ENCODE measurements at places on chromosomes 11 and 22.

- DNase-seq, result peak; percentile 78
Measured at GRCh38 chr22:27880778-27881394, 38.2 kb downstream of the PITPNB start.

DNA sequence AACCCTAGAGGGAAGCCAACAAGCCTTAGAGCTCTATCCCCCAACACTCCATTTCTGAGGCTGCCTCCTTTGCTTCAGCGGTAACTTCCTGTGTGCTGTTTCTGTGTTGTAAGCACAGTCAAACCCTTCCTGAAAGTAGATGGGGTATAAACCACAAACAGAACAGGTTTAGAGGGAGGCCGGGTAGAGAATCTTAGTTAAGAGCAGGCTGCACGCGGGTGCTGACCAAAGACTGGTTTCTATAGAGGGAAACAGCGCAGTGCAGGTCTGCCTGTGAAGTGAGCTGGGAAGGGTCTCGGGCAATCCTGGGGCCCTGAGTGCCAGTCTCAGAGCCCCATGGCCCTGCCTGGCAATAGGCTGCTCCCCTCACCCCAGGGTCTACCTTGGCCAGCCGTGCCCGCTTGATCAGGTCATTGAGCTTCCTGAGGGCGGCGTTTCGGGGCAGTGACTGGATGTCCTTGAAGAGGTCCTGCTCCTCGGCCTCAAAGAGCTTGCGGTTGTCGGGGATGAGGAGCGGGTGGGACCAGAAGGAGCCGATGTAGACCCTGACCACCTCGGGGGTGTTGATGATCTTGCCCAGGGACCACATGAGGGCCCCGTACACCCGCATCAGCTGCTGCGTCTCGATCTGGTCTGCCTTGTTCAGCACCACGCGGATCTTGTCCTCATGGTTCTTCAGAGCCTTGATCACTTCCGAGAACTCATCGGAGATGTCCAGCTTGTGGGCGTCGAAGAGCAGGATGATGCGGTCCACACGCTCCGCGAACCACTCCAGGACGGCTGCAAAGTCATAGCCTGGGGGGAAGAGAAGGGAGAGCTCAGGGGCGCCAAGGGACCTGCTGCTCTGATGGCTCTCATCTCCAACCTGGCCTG is 15.3 kb upstream of the CDC42BPG start:
- no peak for DNase-seq

DNA sequence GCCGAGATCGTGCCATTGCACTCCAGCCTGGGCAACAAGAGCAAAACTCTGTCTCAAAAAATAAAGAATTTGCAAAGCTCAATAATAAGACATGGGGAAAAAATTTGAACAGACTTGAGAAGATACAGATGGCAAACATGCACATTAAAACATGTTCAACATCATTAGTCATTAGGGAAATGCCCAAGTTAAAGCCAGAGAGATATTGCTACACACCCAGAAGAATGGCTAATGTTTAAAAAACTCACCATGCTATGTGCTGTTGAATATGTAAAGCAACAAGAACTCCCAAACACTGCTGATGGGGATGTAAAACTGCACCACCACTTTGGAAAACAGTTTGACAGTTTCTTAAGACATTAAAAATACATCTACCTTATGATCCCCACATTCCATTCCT is 12.6 kb downstream of the LRRC75B start:
- no peak for DNase-seq

- DNase-seq, result no peak
Measured at GRCh38 chr11:117906126-117906525, 23.1 kb downstream of the TMPRSS13 start.

GRCh38 chr11:69775163-69775755 is at the start of gene FGF4:
Gene FGF4, minus strand, starts transcription at chr11:69775341. Its CDS starts 257 bp downstream, at chr11:69775084.
- DNase-seq, result no peak

- DNase-seq, result no peak
Measured at GRCh38 chr11:79377406-79377805, 63.4 kb downstream of the TENM4 start.

DNA sequence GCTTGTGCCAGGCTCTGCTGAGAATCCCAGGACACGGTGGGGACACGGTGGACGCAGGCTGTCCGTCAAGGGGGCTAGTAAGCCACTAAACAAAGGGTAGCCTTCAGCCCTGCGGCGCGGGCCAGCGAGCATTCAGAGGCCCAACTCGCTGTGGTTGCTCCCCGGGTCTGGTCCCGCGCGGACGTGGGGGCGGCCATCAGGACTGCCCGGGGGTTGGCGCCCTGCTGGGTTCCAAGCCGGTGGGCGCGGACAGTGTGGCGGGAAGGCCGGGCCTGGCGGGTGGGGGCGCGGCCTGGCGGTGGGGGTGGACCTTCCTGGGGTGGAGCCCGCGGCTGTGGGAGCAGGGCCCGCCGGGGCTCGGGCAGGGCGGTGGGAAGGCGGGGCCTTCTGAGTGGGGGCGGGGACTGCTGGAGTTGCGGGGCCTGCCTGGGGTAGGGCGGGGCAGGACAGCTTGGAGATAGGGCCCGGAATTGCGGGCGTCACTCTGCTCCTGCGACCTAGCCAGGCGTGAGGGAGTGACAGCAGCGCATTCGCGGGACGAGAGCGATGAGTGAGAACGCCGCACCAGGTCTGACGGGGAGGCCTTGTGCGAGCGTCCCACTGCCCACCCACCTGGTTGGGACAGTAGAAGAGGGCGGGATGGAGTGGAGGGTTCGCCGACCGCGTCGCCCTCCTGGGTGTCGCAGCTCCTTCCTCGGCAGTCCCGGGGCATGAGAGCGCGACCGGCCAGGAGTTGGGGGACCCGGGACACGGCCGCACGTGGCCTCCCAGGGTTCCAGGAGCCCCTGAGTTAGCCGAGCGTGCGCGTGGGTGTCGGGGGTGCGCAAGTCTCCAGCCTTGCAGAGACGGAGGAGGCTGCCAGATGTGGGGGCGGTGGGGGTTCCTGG is at the start of gene SERHL2:
TSS of gene SERHL2 (plus strand) at position 482 of the 887 bp plus-strand sequence. CDS start at position 547, 65 bp downstream.
- peak; percentile 89 for DNase-seq

- DNase-seq, result no peak
Measured at GRCh38 chr11:1771700-1772099, 8.0 kb upstream of the CTSD start.

GRCh38 chr22:42644422-42645340 is 4.3 kb upstream of the ATP5MGL start:
- peak; percentile 48 for DNase-seq

DNA sequence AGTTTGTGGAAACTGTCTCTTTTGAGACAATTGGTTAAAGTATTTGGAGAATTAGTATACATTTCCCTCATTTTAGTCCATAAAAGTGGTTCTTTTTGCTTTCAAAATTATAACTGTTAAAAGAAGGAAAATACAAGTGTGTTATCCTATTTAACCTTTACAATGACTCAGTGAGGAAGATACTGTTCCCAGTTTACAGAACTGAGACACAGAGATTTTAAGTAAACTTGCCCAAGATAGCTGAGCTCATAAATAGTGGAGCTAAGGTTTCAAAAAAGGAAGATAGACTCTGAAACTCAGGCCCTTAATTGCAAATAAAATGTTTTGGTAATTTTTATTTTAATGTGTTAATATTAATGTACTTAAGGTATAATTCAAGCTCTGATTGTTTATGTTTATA is 58.9 kb downstream of the DKK3 start:
- no peak for DNase-seq

DNA sequence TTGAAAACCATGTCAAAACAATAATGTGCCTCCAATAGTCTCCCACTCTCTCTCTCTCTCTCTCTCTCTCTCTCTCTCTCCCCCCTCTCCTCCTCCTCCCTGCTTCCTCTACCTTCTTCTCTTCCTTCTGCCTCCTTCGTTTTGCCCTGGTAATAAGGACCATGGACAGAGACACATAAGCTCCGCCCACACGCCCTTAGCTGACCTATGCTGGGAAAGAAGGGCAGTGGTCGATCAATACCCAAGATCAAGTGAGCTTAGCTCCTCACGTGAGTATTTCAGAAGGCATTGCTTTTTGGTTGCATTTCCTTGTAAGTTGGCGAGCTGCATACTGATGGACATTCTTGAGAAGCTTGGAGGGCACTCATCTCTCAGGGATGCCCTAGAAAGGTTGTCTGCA is 194.8 kb downstream of the MIAT start:
- DNase-seq, result no peak

DNA sequence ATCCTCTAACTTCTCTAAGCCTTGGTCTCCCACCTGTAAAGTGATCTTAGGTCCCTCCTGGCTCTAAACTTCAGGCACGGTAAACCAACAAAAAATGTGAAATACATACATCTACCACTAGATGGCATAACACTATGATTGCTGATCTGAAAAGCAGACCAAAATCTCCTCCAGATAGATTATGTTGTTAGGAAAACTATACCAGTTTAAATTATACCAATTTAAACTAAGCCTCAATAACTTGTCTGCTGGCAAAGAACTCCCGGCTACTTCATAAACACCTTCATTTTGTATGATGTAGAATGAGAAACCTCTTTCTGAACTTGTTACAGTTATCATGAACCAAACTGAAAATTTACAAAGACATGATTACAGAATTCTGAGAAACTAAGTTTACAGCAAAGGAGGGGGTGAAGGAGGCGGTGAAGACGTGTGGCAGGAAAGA is 85.9 kb downstream of the SBF2 start:
- DNase-seq, result peak; percentile 50

DNA sequence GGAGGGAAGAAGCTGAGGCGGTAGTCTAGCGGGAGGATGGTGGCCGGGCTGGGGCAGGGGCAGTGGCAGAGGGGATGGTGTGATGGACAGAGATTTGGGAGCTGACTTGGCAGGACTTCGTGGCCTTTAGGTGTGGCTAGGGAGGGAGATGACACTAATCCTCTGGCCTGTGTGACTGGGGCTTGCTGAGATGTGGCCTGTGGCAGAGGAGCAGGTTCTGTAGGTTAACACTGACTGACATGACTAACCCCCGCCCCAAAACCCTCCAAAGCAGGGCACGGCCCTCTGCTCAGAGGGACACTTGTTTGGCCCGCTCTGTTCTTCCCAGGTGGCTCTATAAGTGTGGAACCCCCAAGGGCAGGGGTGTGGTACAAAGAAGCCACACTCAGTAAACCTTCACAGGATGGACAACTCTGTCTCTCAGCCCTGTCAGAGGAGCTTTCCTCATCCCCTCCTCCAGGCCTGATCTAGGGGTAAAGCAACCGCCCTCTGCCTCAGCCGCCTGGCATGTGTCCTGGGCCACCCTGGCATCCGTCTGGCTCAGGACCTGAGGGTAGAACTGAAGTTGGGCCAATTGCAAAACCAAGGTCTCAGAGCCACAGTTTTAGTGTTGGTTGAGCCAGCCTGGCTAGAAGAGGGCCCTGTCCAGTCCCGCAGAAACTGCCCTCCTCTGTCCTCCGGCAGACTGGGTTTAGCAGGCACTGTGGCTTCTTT is 15.6 kb downstream of the TOM1 start:
- no peak for DNase-seq

GRCh38 chr11:26971961-26972360 is 22.0 kb upstream of the FIBIN start:
- no peak for DNase-seq

DNA sequence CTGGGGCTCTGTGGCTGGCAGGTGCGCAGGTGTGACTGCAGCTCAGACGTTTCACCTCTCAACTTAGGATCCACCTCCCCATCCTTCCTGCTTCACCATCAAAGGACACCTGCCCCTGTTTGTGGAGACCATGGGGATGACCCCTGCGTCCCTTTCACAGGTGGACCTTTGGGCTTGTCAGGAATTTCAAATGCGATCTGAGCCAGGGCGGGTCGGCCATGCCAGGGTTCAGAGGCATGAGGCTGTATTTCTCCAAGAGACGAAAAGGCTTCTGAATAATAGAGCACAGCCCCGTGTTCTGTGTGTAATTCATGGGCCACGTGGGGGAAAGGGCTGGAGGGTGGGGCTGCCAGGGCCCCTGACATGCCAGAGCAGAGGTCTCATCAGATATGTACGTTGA is 668.0 kb downstream of the BRD1 start:
- DNase-seq, result no peak

GRCh38 chr11:100791860-100792259 is 104.8 kb downstream of the ARHGAP42 start:
- no peak for DNase-seq

GRCh38 chr22:43955883-43956782 is 891 bp downstream of the SAMM50 start:
- no peak for DNase-seq

DNA sequence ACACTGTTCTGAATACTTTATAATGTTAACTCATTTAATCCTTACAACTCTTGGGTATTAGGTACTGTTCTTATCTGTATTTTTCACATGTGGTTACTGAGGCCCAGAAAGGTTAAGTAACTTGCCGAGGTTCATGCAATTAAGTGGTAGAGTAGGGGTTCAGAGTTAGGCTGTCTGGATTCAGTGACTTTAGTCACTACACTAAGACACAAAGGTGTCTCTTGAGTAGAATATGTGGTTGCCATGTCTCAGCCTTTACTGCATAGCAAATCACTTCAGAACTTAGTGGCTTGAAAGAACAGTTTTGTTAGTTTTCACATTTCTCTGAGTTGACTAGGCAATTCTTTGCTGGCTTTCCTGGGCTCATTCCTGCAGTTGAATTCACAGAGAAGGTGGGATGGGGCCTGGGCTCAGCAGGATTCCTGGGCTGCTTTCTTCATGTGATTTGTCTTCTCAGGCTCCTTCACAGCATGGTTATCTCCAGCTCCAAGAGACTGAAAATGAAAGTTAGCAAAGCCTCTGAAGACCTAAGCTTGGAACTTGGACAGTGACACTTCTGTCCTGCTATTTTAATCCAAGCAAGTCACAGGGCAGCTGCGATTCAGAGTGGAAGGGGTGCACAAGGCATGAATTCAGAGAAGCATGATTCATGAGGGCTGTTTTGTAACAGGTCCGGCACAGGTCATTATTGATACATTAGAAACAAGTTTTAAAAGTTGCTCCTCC is 68.3 kb downstream of the SPECC1L start:
- no peak for DNase-seq

- no peak for DNase-seq
Measured at GRCh38 chr22:20022231-20022977, 1.5 kb downstream of the TANGO2 start.

DNA sequence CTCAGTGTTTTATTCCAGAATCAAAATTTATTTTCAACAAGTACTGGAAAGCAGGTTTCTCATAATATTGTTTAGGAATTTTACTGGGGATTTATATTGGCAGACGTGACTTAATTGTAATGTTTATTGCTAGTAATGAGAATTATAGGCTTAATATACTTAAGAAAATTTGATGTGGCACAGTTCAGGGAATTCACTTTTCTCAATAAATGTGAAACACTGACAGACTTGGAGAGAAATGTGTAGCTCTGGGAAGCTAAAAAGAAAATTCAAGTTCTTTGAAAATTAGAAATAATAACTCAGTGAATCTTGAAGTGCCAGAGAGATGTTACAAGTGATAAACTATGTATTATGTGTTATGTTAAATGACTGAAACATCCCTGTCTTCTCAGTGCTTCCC is at the start of gene OR51F2:
TSS of gene OR51F2 (plus strand) at position 301 of the 400 bp plus-strand sequence. CDS start 101 bp downstream, outside the sequence.
- DNase-seq, result no peak

DNA sequence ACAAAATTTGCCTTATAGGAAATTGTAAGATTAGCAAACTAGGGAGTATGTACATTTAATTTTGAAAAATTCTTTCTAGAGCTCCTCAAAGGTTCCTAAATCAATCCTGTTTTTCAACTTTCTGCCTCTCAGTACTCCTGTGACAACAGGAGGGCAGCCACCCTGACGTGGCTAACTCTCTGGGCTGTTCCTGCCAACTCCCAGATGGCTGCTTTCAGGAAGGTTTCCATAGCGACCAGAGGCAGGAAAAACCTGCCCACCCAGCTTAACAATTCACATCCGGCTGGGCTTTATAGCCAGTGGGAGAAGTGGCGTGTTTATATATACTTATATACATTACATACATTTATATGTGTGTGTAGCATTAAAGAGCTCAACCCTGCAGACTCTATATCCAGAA is 26.5 kb downstream of the SGSM3 start:
- peak; percentile 96 for DNase-seq

GRCh38 chr11:112453601-112454577 is 193.2 kb upstream of the PLET1 start:
- peak; percentile 57 for DNase-seq

Data from A673 (cell line).